ENCODE measurements at places on chromosomes 2 and 18.

DNA sequence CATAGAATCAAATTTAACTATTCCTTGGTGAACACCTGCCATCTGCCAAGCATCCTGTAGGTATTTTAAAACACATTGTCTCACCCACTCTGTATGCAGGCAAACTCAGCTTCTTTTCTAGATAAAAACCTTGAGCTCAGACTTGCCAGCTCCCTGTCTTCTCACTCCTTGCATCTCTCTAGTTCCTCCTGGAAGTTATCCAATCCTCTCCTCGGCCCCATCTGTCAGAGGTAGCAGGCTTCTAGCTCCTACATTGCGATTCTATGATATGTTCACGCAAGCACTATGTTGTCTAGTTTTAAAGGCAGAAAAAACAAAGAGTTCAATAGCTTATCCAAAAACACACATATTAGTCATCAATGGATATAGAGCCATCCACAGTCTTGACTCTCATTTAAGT, 67.0 kb upstream of the APCDD1 start:
- no peak for DNase-seq

GRCh38 chr2:83531206-83531826, 927.8 kb downstream of the SUCLG1 start:
- no peak for DNase-seq

- DNase-seq = peak; percentile 42
Observed at GRCh38 chr18:45248240-45248903, 366.9 kb upstream of the SLC14A2 start.

DNA sequence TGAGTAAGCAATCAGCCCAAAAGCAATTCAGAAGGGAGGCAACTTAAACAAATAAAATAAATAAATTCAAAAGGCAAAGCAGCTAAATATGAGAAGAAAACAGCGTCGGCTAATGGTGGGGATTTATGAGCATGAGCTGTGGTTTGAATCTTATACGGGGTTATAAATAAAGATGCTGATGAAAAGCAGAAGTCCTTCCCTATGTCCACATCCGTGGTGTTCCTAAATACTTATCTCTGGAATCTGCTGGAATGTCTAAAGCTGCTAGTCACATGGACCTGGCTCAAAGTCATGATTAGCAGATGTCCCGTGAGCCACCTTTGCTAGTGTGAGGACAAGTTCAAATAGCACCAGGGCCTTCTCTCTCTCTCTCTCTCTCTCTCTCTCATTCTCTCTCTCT, 33.8 kb downstream of the SMIM21 start:
- DNase-seq = no peak

GRCh38 chr18:63320123-63320974, 780 bp upstream of the BCL2 start:
- peak; percentile 92 for DNase-seq

- DNase-seq = no peak
Observed at GRCh38 chr2:233689501-233689900, 3.2 kb upstream of the UGT1A6 start.

DNA sequence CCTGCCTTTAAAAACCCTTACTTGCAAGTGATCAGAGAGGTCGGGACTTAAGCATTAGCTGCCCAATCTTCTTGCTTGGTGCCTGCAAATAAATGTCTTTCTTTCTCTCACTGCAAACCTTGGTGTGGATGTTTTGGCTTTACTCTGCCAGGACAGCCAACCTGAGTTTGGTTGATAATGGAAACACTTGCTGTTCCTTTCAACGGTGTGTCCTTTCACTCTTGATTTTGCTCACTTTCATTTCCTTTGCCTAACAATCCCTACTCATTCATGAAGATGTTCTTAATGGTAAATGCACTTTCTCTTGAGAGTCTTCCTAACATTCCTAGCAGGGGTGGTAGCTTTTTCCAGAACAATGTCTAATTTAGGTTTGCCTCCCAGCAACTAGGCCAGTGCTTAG, 366.2 kb downstream of the HRH4 start:
- DNase-seq = no peak

- no peak for DNase-seq
Observed at GRCh38 chr2:175726223-175726622, 275.8 kb downstream of the LNPK start.

- peak; percentile 62 for DNase-seq
Observed at GRCh38 chr2:175203621-175204496, 22.3 kb upstream of the ATP5MC3 start.

- no peak for DNase-seq
Observed at GRCh38 chr2:211407076-211407475, 850.7 kb downstream of the CPS1 start.

DNA sequence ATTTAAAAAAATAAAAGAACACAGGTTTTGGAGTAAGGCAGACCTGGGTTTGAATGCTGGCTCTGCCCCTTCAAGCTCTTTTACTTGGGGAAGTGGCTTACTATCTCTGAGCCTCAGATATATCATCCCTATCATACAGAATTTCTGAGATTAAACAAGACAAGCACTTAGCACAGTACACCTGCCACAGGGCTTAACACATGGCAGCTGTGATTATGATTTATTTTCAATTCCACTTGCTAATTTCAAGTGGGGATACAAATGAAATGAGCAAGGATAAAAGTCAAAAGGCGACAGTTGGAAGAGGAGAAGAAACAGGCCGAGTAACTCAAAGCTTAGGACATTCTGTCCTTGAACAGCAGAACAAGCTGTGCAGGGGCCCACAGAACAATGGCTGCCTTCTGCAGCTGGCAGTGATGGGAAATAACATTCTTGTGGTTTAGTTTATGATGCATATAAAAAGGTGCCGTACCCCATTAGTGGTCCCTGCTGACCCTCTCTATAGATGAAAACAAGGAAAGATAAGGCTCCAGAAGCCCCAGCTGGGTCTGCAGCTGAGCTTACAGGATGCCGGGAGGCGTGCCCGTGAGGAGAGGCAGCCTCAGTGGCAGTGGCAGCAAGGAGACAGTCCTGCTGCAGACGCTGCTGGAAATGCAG, 45.3 kb downstream of the KIF3C start:
- DNase-seq = no peak

- DNase-seq = no peak
Observed at GRCh38 chr2:232026910-232027309, 65.4 kb downstream of the DIS3L2 start.

DNA sequence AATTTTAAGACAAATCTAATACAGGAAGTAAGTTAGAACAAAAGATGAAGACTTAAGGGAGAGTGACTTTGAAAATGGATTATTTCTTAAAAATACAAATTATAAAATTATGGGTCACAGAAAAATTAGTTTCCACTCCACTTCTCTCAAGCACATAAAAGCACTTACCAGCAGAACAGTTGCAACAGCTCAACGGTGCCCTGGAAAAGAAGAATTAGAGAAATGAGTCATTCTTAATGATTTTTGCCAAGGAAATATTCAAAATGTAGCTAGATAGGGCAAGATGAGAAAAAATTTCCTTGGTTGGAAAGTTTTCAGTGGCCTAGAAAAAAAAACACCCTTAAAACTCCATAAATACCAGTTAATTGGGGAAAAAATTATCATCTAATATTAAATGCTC, 2185.6 kb upstream of the CELF4 start:
- DNase-seq = no peak

DNA sequence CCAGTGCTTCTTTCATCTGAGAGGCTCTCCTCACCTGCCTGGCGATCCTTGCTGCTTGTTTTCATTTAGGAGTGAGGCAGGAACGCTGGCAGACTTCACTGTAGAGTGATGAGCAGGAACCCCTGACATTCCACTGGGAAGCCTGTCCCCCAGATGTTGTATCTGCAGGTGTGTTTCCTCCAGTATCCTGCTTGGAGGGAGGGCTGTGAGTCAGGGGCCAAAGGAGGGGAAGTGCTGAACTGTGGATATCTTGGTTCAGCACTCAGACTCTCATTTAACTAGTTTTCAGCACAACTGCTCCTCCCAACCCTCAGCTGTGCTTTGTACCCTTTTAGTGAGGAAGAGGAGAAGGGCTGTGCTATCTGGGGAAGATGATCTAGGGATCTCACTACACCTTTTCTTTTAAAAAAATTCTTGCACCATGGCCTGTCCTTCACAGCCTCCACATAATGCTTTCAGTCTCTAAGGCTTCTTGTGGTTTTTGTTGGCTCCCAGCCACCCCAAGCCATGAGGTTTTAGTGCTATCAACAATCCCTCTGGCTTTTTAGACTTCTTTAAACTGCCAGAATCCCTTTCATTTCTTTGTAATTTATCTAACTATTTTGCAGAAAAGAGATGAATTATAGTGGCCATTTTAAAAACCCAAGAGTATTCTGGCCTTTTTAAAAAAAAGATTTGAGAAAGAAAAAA, 11.2 kb downstream of the ANKAR start:
- no peak for DNase-seq

GRCh38 chr18:7898181-7898580, 331.1 kb downstream of the PTPRM start:
- DNase-seq = no peak

GRCh38 chr2:12663306-12664037, 53.3 kb upstream of the TRIB2 start:
- no peak for DNase-seq

DNA sequence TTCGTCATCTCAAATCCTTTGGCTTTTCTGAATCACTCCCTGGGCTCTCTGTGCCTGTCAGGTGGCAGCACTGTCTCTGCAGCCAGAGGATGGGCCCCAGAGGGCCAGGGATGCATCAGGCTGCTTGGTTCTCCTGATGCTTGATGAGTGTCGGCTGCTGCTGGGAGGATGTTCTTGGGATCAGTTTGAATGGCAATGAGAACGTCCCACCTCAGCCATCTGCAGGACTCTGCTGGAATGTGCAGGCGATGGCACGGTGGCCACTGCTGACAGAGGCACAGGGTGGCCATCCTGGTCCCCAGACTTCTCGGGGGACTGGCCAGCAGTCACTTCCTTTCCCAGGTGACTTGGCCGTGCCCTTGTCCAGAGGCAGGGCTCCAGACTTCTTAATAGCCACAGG, 146.0 kb downstream of the FAM210A start:
- DNase-seq = no peak

DNA sequence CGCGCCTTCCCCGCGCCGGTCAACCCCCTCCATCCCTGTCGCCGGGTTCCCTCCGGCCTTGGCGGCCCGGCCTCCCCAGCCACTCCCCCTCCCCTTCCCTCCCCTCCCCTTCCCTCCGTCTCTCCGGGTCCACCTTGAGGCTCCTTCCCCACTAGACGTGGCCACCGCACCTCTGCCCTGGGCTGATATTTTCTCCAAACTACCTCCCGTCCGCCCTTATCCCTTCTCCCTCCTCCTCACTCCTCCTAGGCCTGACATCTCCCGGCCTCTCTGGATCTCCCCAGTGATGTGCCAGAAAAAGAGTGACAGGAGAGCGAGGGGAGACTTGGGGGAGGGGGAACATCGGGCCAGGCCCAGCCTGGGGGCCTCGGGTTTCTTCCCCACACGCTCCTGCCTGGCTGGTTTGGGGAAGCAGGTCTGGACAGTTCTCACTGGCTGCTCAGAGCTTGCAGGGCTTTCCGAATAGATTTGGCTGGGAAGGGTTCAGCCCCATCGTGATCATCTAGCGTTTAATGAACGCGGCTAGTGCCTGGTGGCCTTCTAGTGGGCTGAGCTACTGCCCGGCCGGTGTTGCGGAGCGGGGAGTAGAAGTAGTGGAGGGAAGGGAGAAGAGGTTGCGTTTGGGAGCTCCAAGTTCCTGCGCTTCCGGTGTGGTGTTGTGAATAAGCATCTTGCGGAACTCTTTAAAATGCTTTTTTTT, 641 bp downstream of the MAPRE3 start:
- DNase-seq = no peak

DNA sequence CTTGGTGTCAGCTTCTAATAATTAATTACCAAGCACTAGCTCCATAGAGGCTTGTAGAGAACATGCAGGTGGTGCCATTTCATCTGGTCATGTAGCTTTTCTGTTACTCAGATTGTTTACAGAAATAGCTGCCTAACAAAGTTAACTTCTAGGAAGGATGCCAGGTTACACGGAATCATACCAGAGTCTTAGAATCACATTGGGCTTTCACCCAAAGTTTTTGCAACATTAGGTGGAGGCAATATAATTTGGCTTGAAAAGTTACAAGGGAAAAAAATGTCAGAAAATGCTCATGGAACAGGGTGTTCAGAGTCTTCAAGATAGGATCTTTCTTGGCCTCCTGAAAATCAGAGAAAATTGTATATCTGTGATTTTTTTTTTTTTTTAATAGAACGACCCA, 135.6 kb downstream of the ARHGAP15 start:
- no peak for DNase-seq

GRCh38 chr2:47888581-47889280, 17.6 kb downstream of the FBXO11 start:
- DNase-seq = no peak

DNA sequence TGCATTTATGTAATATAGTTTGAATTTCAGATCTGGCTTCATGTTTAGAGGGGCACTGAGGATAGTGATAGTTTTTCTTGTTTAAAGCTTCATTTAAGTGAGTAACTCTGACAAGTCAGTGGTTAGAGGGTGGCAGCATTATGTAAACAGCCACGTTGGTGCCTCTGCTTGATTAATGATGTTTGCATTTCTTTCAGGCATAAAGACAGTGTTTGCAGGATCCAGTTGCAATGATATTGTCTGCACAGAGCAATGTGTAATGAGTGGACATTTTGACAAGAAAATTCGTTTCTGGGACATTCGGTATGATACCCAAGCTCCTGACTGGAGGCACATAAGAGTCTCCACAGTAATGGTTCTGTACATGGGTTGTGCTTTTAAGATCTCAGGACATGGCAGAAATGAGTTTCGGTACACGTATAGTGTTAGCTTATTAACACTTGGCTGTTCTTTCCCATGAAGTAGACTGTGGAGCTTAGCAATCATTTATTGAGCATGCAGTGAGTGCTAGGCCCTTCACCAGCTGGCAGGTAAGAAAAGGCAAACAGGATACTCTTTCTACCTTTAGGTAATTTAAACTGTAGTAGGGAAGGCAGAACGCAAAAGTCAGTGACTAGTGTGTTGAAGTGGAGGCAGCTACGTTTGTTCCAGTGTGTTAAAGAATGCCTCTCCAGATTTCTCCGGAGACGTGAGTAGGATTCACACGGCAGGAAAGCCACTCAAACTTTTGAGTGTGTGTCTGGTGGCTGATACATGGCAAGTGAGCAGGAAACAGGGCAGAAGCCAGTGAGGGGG, 17.4 kb upstream of the SAG start:
- DNase-seq = no peak

- no peak for DNase-seq
Observed at GRCh38 chr18:12442946-12443345, 35.2 kb downstream of the PRELID3A start.

GRCh38 chr2:229601396-229601795, 113.0 kb downstream of the DNER start:
- no peak for DNase-seq

Data from right hindlimb (tissue), 1 donor.